Globus pallidus (tissue), 1 donor: ENCODE measurements at places on chromosomes 2 and 18.

GRCh38 chr2:202871300-202872141 lies at the start of gene ICA1L:
Gene ICA1L (minus strand): TSS chr2:202871766. CDS start chr2:202829009, 42,757 bp downstream.
- DNase-seq = peak; percentile 55

- DNase-seq = no peak
These were observed 37.7 kb upstream of the MEX3C start for GRCh38 chr18:51235009-51235789.

- DNase-seq = no peak
These were observed 25.3 kb downstream of the LCLAT1 start for GRCh38 chr2:30472326-30472725.

DNA sequence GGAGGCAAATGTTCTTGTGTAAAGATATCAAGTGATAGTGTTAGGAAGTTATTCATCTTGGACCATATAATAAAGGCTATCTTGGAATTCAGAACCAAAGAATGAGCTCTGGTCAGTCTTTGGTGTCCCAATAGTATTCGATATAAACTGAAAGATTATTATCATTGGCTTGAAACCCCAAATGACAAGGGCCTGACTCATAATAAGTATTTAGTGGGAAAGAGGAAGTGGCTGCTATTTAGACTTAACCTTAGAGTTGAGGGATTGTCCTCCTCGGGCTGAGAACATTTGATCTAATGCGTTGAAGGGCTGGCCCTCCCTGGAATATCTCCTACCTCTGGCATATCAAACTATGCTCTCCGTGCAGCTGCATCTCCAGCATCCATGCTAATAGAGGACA lies 67.5 kb downstream of the CDH20 start:
- DNase-seq = no peak

- no peak for DNase-seq
These were observed 127.3 kb upstream of the NYAP2 start for GRCh38 chr2:225272173-225272572.

GRCh38 chr2:98454500-98455235 lies 10.0 kb downstream of the INPP4A start:
- DNase-seq = no peak

GRCh38 chr2:26430826-26431225 lies 29.1 kb downstream of the DRC1 start:
- DNase-seq = no peak

GRCh38 chr2:105504459-105504858 lies 105.6 kb upstream of the FHL2 start:
- no peak for DNase-seq

GRCh38 chr2:180910831-180911665 lies 69.4 kb upstream of the UBE2E3 start:
- DNase-seq = no peak

GRCh38 chr2:38433607-38433975 lies 56.5 kb upstream of the ATL2 start:
- DNase-seq = no peak

DNA sequence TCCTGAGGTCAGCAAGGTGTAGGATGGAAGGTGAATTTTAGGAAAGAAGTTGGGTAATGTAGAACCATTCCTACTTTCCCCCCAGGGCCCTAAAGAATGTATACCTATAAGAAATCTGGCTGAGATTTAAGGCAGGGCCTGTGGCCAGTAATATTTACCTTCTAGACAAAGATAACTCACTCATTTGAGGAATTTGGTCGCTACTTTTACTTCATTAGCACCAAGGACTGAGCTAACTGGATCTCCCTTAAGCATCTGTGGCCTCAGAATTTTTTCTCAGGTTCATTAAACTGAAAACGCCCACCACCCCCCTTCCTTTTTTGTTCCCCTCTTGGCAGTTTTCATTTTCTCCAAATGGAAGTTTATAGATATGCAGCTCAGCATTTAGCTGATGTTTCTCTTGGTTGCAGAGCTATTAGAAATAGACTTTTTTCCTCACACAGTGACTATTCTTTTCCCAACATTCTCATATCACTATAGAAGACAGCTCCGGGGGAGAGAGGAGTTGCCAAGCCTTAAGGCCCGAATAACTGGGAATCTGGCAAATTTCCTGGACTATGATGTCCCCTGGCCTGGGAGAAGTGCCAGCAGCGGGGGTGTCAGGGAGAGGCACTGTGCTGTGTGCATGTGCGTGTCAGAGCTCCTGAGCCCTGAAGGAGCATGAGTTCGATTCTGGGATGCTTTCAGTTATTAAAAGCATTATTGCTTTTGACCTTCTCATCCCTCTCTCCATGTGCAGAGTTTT lies 310.9 kb downstream of the PRKCE start:
- peak; percentile 40 for DNase-seq

DNA sequence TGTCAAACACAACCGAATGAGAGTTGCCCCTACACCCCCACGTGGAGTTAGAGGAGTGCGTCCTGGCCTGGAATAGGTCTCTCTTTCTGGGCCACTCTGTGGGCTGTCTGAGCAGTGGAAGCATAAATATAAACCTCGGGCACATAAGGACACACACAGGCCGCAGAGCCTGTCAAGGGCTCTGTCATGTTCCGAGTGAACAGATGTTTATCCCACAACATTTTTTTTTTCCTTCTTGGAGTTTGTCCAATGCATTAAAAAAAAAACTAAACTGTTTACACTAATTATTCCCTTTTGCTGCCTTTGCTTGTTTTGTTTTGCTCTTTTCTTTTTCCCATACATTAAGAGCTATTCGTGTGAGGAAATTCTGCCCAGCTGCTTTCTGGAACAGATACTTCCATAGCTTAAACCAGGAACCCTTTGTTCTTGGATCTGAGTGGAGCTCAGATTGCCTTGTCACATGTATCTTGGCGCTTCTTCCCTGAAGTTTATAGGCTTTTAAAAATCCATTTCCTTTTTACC lies 228.3 kb upstream of the FOSL2 start:
- peak; percentile 26 for DNase-seq

DNA sequence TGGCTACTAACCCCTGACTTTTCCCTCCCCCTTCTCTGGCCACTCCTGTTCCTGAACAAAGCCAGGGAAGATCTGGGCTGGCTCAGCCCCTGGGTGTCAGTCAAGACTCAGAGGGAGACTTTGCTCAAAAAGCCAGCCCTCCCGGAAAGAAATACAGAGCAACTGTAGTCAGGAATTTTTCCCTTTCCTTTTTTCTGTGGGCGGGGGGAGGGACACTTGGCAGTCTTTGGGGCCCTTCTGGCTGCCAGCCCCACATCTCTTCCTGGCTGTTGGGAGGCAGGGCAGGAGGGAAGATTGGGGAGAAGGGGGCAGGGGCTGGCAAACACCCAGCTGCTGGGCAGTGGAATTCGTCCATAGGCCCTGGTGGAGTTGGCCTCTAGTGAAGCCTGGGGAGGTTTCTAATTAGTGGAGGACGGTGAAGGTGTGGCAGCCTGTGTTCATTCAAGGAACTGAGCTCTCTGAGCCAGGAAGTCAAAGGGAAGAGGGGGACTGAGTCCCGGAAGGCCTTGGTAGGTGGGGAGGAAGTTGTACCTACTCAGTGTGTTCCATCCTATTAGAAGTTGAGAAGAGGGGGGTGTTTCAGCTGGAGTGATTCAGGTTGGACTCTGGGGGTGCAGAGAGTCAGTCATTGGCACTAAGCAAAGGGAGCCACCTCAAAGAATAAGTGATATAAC lies 10.9 kb downstream of the IGFBP2 start:
- no peak for DNase-seq

DNA sequence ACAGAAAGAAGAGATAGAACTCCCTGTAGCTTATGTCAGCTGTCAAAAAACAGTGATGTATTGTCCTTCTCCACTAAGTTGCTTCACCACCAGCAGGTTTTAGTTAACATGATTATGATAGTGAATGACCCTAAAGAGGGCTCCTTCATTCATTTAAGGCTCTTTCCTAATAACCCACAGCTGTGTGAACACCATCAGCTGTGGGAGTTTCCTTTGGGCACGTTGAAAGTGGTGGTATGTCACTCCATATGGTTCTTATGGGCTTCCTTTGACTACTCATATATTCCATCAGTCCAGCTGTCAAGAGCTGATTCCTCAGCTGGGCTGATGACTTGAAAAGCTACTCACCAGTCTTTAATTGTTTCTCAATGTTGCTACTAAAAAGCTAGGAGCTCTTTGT lies 210.3 kb downstream of the UBE2E3 start:
- no peak for DNase-seq

DNA sequence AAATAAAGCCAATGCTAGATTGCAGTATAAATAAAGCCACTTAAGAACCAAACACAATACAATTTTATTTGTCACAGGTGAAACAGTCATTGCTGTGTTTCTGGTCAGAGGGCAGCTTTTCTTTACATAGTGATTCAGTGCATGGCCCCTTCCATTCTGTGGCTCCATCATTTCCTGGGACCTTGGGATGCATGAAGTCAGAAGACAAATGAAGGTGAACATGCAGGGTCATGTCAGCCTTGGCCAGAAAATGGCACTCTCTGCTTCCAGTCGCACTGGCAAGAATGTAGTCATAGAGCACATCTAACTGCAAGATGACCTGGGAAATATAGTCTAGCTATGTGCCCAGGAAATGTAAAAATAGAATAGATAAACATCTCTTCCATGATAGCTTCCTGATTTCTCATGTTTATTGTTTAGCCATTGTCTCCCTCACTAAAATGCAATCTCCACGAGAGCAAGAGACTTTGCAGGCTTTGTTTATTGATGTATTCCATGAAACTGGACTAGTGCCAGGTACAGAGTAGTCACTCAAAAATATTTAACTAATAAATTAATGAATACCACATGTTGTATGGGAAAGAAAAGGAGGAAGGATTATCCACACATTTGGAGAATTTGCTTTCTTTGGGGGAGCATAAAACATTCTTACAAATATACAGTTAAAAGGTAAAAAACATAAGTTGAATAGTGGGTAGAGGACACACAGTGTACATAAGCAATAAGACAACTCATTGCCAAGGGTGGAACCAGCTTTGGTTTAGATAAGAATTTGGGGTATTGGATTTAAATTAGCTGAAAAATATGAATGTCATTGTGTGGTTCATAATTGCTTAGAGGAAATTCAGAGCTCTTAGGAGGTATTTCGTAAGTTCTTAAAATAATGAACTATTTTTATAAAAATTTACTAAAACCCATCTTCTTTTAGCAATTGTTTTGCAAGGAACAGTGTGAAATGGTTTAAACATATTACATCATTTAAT lies 343.8 kb downstream of the PID1 start:
- no peak for DNase-seq

DNA sequence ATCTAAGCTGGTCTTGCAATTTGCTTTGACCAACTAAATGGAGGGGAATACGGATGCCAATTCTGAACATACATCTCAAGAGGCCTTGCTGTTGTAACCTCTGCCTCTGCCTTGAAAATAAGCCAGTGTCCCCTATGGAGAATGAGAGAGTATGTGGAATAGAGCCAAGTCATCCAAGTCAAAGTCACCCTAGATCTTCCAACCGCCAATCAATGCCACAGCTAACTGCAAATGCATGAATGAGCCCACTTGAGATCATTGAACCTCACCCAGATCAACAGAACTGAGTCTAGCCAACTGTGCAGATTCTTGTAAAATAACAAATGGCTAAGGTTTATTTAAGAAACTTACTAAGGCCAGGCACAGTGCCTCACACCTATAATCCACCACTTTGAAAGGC lies 139.8 kb upstream of the TANK start:
- DNase-seq = no peak

DNA sequence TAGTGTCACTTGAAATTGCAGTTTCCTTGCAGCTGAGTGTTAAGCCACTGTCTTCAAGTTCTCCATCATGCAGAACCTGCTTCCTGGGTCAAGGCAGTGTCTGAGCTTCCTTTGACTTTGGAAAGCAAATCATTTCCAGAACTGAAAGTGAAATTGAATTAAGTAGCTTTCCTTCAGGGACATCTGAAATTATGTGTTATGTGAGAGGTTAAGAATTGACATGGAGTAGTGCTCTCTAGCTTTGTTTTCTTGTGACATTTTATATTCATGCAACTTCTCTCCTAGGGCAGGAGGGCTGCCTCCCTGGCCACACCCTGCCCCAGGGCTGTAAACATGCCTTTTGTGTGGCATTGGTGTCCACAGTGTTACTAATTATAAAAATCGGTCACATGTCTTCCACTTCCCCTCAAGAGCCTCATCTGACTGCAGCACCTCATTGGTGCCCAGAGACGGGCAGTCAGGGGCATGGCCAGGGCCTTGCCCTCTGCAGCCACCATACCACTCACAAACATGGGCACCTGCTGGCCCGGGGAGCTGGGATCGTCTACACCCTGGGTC lies 14.4 kb downstream of the RAB12 start:
- no peak for DNase-seq

- no peak for DNase-seq
These were observed 101.3 kb upstream of the KLHL29 start for GRCh38 chr2:23283653-23284052.

GRCh38 chr2:46988230-46988629 lies 72.6 kb upstream of the MCFD2 start:
- no peak for DNase-seq

- no peak for DNase-seq
These were observed 125.0 kb downstream of the SETBP1 start for GRCh38 chr18:44805643-44806042.

- DNase-seq = no peak
These were observed 20.5 kb downstream of the IL36A start for GRCh38 chr2:113025737-113026136.

- DNase-seq = no peak
These were observed 208.4 kb downstream of the FIGN start for GRCh38 chr2:163527381-163527780.
